Esophagus muscularis mucosa (tissue), 4 donors: ENCODE measurements at places on chromosomes 4 and X. TPM values are rescaled to one million over a fixed set of nuclear protein-coding genes. Genes with fewer than 3 reads are reported as not detected.

GRCh38 chr4:87802858-87803257 is 3.5 kb downstream of the IBSP start:
- no peak for DNase-seq
- no peaks in the 10 kb centered on the region for H3K36me3 ChIP-seq
- H3K27me3 ChIP-seq, result no peaks in the 10 kb centered on the region
- H3K4me1 ChIP-seq, result no peaks in the 10 kb centered on the region

DNA sequence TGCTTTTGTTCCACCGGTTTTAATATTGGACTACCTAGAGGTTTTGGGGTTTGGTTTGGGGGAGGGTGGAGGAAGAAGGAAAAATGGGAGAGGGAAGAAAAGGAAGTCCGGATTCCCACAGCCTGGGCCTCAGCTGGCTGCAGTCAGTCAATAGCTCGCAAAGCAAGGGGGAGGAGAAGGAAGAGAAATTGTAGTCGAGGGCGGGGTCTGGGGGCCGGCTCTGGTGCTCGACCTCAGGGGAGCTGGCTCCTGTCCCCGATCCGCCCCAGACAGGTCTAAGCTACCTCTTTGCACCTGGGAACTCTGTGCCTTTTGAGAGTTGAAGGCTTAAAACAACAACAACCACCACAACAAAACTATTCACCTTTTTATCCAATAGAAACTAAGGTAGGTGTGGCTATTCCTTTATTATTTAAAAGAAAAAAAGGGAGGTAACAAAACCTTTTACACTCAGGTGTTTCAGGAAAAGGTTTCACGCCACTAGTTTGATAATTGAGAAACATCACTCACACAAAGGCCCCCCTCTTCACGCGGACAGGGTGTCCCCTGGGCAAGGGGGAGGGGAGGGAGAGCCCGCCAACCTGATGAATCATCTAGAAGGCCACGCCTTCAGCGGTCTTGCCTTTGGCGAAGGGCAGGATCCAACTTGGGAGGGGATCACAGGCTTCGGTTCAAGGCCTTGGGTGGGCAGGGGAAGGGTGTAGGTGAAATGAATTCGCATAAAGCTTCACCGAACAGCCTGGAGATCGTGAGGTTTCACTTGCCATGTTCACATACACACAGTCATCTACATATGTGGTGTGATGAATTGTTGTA is 1.6 kb upstream of the LNX1 start:
- no peak for DNase-seq
- H3K27me3 ChIP-seq, result no peaks in the 10 kb centered on the region
- peak overlapping the region; percentile 12 for H3K4me3 ChIP-seq
- H3K27ac ChIP-seq, result no peak overlapping the region
- H3K36me3 ChIP-seq, result no peaks in the 10 kb centered on the region

GRCh38 chrX:137988470-137988869 is 422.5 kb downstream of the ZIC3 start:
- H3K36me3 ChIP-seq, result no peaks in the 10 kb centered on the region
- no peak overlapping the region for H3K4me3 ChIP-seq
- no peaks in the 10 kb centered on the region for H3K27me3 ChIP-seq
- DNase-seq, result no peak
- H3K4me1 ChIP-seq, result no peaks in the 10 kb centered on the region

GRCh38 chr4:38130884-38131283 is 170.7 kb downstream of the PTTG2 start:
- no peak overlapping the region for H3K4me3 ChIP-seq
- no peaks in the 10 kb centered on the region for H3K27me3 ChIP-seq
- H3K36me3 ChIP-seq, result peaks cover 50% of the 10 kb centered on the region
- H3K27ac ChIP-seq, result peak overlapping the region; percentile 71
- H3K4me1 ChIP-seq, result peaks cover 54% of the 10 kb centered on the region

- no peak for DNase-seq
- H3K27ac ChIP-seq, result peak overlapping the region; percentile 63
- H3K36me3 ChIP-seq, result no peaks in the 10 kb centered on the region
- no peaks in the 10 kb centered on the region for H3K4me1 ChIP-seq
- H3K4me3 ChIP-seq, result no peak overlapping the region
These were observed 4.3 kb downstream of the PNCK start for GRCh38 chrX:153669174-153669890.

Gene TEC
- 2.2 TPM for total RNA-seq

DNA sequence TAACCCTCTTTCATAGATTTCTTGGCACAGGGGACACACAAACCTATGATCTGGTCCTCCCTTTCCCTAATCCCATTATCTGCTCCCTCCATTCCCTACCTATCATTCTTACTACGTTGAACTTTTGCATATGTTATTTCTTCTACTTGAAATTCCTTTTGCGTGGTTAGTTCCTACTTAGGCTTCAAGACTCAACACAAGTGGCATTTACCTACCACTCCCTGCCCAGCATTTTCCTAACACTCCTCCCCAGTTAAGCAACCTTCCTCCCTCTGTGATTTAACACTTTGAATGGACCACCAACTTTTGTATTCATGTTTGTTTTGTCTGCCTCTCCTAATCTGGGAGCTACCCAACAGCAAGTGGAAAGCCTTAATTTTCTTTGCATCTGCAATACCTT is 1113.7 kb downstream of the STIM2 start:
- no peaks in the 10 kb centered on the region for H3K27me3 ChIP-seq
- no peaks in the 10 kb centered on the region for H3K36me3 ChIP-seq
- H3K4me3 ChIP-seq, result no peak overlapping the region
- DNase-seq, result no peak
- no peak overlapping the region for H3K27ac ChIP-seq
- no peaks in the 10 kb centered on the region for H3K4me1 ChIP-seq

GRCh38 chrX:39631276-39632229 is 466.2 kb downstream of the BCOR start:
- H3K4me3 ChIP-seq, result no peak overlapping the region
- H3K27me3 ChIP-seq, result no peaks in the 10 kb centered on the region
- H3K4me1 ChIP-seq, result no peaks in the 10 kb centered on the region
- no peaks in the 10 kb centered on the region for H3K36me3 ChIP-seq
- H3K27ac ChIP-seq, result no peak overlapping the region
- DNase-seq, result no peak

Gene SASH3
- 3.9 TPM for total RNA-seq

- H3K4me3 ChIP-seq, result no peak overlapping the region
- no peaks in the 10 kb centered on the region for H3K27me3 ChIP-seq
- no peak overlapping the region for H3K27ac ChIP-seq
- H3K4me1 ChIP-seq, result no peaks in the 10 kb centered on the region
- H3K36me3 ChIP-seq, result no peaks in the 10 kb centered on the region
These were observed 59.0 kb downstream of the SEL1L3 start for GRCh38 chr4:25803720-25804225.

DNA sequence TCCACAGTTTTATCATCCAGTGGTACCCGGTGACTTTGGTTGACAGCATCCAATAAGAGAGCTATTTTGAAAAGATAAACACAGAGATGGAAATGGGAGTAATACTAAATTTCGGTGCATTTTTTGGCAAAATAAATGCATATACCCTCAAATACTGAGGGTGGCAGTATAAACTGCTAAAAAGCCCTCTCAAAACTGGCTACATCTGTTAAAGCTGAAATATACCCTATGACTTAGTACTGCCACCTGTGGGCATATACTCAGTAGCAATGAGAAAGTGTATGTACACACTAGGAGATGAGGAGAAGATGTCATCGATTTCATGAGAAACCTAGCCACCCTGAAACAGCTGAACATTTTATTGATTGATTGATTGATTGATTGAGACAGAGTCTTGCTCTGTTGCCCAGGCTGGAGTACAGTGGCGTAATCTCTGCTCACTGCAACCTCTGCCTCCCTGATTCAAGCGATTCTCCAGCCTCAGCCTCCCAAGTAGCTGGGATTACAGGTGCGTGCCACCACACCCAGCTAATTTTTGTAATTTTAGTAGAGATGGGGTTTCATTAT is 12.2 kb upstream of the TMEM128 start:
- H3K4me3 ChIP-seq, result no peak overlapping the region
- no peaks in the 10 kb centered on the region for H3K4me1 ChIP-seq
- H3K36me3 ChIP-seq, result no peaks in the 10 kb centered on the region

GRCh38 chrX:138067415-138067814 is 501.5 kb downstream of the ZIC3 start:
- H3K27me3 ChIP-seq, result no peaks in the 10 kb centered on the region
- no peak for DNase-seq
- H3K36me3 ChIP-seq, result no peaks in the 10 kb centered on the region
- H3K4me1 ChIP-seq, result no peaks in the 10 kb centered on the region
- no peak overlapping the region for H3K27ac ChIP-seq
- no peak overlapping the region for H3K4me3 ChIP-seq

DNA sequence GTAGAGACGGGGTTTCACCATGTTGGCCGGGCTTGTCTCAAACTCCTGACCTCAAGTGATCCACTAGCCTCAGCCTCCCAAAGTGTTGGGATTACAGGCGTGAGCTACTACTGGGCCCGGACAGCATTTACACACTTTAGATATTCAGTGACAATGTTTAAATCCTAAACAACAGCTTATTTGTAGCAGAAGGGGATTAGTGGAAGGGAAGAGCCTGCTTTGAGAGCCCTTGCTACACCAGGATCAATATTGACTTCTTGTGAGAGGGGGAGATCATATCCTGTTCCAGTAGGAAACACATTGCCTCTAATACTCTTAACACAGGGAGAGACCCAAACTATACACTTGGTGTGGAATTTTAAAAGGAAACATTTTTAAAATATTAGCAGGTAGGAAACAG is 7.1 kb downstream of the MGST2 start:
- H3K27me3 ChIP-seq, result no peaks in the 10 kb centered on the region
- H3K4me3 ChIP-seq, result no peak overlapping the region
- no peak overlapping the region for H3K27ac ChIP-seq
- no peak for DNase-seq
- peaks cover 6% of the 10 kb centered on the region for H3K36me3 ChIP-seq

DNA sequence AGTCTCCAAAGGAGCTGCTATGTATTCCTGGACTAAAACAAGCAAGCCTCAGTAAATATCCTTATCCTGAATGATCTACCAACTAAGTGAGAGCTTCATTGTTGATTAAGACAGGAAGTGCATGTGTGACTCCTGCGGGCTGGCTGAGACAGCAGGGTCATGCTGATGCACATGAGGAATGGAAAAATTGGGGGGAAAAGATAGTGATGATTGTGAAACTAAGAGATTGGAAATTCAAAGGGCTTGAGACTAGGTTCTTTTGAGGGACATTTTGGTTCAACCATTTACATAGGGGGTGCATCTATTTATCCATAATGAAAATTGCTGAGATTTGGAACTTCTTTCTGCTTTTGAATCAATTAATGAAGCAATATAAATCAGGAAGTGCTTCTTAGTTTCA is 61.1 kb upstream of the C1QTNF7 start:
- no peaks in the 10 kb centered on the region for H3K36me3 ChIP-seq
- no peak overlapping the region for H3K27ac ChIP-seq
- no peak for DNase-seq
- H3K4me1 ChIP-seq, result no peaks in the 10 kb centered on the region
- no peaks in the 10 kb centered on the region for H3K27me3 ChIP-seq

Gene HS3ST1
- total RNA-seq, result 7.5 TPM

- H3K4me1 ChIP-seq, result peaks cover 26% of the 10 kb centered on the region
- no peak overlapping the region for H3K27ac ChIP-seq
- no peaks in the 10 kb centered on the region for H3K27me3 ChIP-seq
- DNase-seq, result no peak
- no peaks in the 10 kb centered on the region for H3K36me3 ChIP-seq
These were observed 4.6 kb upstream of the MAD2L1 start for GRCh38 chr4:120071192-120071795.

- DNase-seq, result no peak
- no peaks in the 10 kb centered on the region for H3K36me3 ChIP-seq
- no peak overlapping the region for H3K4me3 ChIP-seq
- no peaks in the 10 kb centered on the region for H3K4me1 ChIP-seq
- no peak overlapping the region for H3K27ac ChIP-seq
These were observed 91.2 kb downstream of the NXF2 start for GRCh38 chrX:102338162-102338561.

GRCh38 chr4:92199135-92199534 is 104.6 kb upstream of the GRID2 start:
- no peak overlapping the region for H3K27ac ChIP-seq
- no peaks in the 10 kb centered on the region for H3K4me1 ChIP-seq
- no peaks in the 10 kb centered on the region for H3K36me3 ChIP-seq
- no peak overlapping the region for H3K4me3 ChIP-seq
- DNase-seq, result no peak
- no peaks in the 10 kb centered on the region for H3K27me3 ChIP-seq

GRCh38 chrX:139023531-139023930 is 312.0 kb upstream of the FGF13 start:
- no peaks in the 10 kb centered on the region for H3K27me3 ChIP-seq
- no peak for DNase-seq
- H3K27ac ChIP-seq, result no peak overlapping the region
- H3K36me3 ChIP-seq, result no peaks in the 10 kb centered on the region
- no peak overlapping the region for H3K4me3 ChIP-seq

GRCh38 chrX:3713225-3713936 is at the start of gene PRKX:
Gene PRKX (minus strand): TSS chrX:3713649. CDS start chrX:3713253, 396 bp downstream.
- peak within 1 kb of the TSS; percentile 55 for H3K27ac ChIP-seq
- DNase-seq, result no peak
- H3K4me3 ChIP-seq, result peak within 1 kb of the TSS; percentile 60
- H3K27me3 ChIP-seq, result no peaks in the 10 kb centered on the region
- no peaks in the 10 kb centered on the region for H3K4me1 ChIP-seq

- H3K4me1 ChIP-seq, result peaks cover 10% of the 10 kb centered on the region
- no peak overlapping the region for H3K27ac ChIP-seq
- H3K36me3 ChIP-seq, result no peaks in the 10 kb centered on the region
- DNase-seq, result no peak
These were observed 152.3 kb downstream of the SLC10A7 start for GRCh38 chr4:146369446-146369845.

Gene PHKA1
- total RNA-seq, result 10.7 TPM

DNA sequence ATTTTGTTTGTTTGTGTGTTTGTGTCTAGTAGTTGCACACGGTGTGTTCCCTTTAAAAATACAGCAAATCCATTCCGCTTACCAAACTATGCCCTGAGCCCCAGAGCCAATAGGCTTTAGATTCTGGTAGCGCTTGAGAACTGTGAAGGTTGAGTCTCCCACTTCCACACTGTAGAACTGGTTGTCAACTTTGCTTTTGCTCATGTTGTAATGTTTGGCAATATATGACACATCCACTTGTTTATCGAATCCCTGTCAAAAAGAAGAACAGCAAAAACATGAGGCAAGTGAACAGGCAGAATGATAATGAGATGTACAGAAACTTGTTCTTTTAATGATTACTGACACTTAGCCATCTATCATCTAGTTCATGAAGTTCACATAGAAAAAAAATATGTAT is 200.6 kb downstream of the MAPK10 start:
- H3K4me3 ChIP-seq, result no peak overlapping the region
- H3K27me3 ChIP-seq, result no peaks in the 10 kb centered on the region
- H3K27ac ChIP-seq, result no peak overlapping the region
- H3K36me3 ChIP-seq, result no peaks in the 10 kb centered on the region
- DNase-seq, result no peak

GRCh38 chrX:1587161-1587560 is 4.2 kb upstream of the AKAP17A start:
- DNase-seq, result peak; percentile 12
- H3K27me3 ChIP-seq, result no peaks in the 10 kb centered on the region
- no peak overlapping the region for H3K4me3 ChIP-seq
- H3K36me3 ChIP-seq, result no peaks in the 10 kb centered on the region
- H3K4me1 ChIP-seq, result peaks cover 2% of the 10 kb centered on the region
